ENCODE measurements at places on chromosomes 3 and 15.

- no peak for DNase-seq
These were observed 42.7 kb downstream of the HHLA2 start for GRCh38 chr3:108338901-108339545.

GRCh38 chr3:167899093-167899492, 163.6 kb downstream of the SERPINI1 start:
- no peak for DNase-seq

DNA sequence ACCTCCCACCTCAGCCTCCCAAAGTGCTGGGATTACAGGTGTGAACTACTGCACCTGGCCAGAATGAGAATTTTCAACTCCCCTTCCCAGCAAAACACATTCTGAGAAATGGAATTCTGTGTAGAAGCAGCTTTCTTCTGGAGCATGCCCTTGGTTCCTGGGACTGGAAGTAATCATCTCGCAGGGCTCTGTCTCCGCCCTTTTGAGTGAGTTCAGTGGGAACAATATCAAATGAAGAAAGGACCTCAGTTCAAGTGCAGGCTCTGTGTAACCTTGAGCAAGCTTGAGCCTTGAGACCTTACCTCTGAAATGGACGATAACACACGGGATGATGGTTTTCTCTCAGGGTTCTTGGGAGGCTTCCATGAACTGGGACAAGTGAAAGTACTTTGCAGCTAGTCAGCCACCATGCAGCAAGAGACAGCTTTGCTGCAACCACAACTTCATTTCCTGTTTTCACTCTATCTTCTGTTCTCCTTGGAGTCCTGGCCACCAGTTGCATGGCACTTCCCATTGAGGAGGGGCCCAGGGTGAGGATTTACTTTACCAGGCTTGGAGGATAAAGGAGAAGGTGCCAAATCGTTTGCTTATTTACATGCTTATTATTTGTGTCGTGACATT, 35.7 kb upstream of the IGF1R start:
- DNase-seq = no peak

DNA sequence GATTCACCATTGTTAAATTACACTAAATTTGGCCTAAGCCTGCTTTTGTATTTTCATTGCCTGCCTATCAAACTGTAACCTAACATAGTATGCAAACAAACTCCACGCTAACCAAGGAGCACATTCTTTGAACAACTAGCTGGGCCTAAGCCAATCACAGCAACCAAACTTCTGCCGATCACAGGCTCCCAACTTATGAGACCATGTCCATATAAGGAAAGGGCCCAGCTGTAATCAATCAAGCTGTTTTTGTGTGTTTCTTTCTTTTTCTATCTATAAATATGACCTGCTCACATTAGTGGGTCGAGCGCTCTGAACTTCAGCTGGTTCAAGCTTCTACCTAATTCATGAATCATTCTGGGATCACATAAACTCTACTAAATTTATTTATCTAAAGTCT, 473.6 kb downstream of the SI start:
- no peak for DNase-seq

DNA sequence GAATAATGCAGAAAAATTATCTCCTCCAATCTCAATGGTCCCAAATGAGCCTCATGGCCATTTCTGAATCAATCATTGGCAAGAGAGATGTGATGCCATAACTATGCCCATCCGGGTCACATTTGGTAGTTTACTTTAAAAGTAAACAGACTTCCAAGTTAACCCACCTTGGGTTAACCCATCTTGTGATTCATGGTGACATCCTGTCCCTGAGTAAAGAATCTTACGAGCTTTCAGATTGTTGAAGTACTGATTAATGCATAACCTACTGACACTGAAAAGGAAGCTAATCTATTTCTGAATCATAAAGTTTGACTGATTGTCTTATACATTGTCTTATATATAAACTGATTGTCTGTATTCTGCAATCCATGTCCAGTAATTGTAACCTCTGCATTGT, 467.2 kb upstream of the AGTR1 start:
- no peak for DNase-seq

GRCh38 chr3:141393735-141394076, 25.4 kb downstream of the ZBTB38 start:
- no peak for DNase-seq

DNA sequence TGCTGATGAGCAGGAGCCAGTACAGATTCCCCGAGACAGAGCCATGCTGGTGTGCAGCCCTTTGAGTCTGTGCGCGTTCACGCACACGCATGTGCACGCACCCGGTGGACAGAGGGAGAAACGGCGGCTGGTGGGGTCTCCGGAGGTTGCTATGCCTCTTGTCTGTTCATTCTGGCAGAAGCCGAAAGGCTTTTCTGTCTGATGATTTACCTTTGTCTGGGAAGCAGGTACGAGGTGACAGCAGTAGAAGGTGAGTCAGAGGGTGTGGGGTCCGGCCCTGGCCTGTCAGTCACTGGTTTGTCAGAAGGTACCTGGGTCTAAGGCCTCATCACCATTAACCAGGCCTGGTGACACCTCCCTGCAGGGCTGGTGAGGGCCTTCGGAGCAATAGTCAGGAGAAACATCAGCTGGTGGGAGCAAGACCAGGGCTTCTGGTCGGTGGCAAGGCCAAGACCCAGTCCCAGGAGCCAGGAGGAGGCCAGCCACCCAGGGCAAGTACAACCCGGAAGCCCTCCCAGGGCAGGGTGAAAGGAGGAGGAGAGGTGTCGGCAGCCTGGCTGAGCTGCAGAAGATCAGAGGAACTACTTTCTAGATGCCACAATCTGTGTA, 7.5 kb downstream of the PCSK6 start:
- no peak for DNase-seq

DNA sequence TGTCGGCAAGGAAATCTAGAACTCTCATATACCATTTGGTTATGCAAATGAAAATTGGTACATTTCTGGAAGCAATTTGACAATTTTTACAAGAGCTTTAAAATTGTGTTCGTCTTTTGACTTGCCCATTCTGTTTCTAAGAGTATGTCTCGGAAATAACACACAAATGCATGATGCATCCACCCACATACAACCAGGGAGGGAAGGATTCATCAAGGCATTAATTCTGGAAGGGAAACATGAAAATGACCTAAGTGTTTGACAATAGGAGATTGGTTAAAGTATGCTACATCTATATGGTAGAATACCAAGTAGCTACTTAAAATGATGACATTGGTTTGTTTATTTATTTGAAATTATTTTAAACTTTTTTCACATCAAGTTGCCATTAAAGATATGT, 58.6 kb downstream of the PIAS1 start:
- no peak for DNase-seq

DNA sequence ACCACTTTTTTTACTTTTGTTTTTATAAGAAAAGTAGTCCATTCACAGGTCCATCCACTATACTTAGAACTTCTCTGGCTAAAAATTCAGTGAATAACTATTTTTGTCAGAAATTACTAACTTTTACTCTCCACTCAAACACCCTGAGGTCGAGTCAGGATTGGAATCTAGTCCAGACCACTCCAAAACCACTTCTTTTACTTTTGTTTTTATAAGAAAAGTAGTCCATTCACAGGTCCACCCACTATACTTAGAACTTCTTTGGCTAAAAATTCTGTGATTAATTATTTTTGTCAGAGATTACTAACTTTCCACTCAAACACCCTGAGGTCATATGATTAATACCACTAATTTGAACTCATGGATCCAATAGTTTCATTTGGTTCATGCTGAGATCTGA, 239.4 kb downstream of the RORA start:
- no peak for DNase-seq

DNA sequence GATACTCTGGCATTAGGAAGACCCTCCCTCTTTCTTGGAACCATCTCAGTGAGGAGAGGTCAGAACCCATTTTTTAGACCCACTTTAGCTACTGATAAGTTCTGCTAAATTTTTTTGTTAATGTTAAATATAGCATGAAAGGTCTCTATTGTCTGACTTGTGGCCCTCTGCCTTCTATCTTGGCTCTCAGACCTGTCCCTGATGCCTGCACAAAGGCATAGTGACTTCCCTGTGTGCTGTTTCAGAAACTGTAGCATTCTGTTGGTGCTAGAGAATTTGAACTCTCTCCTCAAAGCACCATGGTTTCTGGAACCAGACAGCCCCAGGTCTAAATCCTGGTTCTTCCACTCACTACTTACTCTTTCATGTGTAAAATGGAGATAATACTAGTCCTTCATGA, 15.4 kb downstream of the MAPKBP1 start:
- DNase-seq = no peak

DNA sequence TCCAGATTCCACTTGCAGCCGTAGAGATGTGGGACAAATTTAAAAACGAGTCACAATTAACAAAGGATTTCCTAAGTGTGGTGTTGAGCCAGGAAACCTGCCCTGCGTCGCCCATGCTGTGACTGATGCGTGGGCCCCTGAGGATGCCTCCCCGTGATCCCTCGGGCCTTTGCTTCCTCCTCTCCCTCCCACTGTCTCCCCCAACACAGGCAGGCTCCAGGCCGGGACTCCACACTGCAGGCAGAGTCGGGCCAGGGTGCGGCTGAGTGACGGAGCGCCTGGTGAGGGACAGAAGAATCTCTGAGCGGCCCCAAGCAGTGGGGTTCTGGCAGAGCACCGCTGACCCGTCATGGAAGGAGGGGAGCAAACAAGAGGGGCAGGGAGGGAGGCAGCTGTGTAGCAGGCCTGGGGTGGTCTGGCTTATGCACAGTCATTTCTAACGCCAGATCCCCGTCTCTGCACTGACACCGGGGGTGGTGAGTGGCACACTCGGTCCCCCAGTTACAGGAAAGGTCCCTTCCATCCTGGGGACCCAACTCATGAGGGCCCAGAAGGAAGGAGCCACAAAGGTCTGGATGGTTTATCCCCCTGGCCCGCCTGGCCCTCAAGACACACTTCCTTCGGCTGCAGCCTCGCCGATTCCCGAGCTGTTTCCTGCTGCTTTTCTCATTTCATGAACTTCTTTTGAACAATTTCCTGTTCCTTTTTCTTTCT, 91.0 kb downstream of the XXYLT1 start:
- DNase-seq = peak; percentile 76

DNA sequence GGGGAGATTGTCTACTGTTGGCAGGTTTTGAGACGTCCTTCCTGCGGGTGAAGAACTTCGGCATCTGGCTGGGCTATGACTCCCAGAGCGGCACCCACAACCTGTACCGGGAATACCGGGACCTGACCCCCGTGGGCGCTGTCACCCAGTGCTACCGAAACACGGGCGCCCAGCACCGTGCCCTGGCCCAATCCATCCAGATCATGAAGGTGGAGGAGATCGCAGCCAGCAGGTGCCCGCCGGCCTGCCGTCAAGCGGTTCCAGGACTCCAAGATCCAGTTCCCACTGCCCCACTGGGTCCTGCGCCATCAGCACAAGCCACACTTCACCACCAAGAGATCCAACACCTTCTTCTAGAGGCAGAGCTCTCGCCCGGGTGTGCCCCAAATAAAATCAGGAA, 194.9 kb upstream of the EPHA6 start:
- no peak for DNase-seq

DNA sequence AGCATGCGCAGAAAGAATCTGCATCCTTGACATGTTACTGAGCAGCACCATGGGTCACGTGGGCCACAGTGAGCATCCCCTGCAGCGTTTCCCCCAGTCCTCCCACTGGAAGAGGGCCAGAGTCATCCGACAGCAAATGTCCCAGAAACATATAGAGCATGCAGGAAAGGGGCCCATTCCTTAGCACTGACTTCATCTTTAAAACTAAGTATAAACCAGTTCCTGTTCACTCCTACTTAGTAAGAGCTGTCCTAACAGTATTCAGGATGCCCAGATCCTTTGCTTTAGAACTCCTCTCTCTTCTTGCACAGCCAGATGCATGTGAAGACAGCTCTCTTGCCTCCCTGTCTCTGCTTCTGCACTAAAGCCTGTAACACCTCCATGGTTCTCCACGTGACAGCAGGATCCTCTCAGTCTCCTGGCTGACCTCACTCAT, 79.3 kb upstream of the OXTR start:
- DNase-seq = no peak

- no peak for DNase-seq
These were observed 99.0 kb downstream of the TLE3 start for GRCh38 chr15:69998541-69999391.

GRCh38 chr3:9244495-9245183, 4.8 kb downstream of the SRGAP3 start:
- DNase-seq = no peak

Measured in right cardiac atrium (tissue), 5 donors.